ENCODE measurements at places on chromosomes 4 and X.

DNA sequence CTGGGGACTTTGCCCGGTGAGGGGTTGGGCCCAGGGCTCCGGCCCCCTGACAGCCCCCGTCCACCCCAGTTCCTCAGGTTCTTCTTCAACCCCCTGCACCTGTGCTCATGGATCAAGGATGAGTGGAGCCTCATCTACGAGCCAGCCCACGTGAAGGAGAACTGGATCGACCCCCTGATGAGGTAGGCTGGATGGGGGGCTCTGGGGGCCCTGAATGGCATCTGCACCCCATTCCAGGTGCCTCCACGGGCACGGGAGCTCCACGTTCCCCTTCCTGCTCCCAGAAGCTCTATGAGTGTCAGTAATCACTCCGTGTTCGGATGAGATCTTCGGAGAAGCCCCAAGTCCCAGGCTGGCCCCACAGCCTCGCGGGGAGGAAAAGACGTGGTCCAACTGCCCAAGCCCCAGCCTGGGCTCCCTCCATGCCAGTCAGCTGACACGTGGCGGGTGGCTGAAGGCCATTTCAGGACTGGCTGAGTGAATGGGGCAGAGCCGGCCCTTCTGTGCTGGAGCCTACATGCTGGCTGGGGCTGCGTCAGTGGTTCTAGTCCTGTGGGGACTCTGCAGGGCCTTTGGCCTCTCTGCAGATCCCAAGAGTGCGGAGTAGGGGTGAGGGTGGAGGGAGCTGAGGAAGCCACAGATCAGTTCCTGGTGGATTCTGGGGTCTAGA is 24.4 kb downstream of the CFAP99 start:
- DNase-seq, result no peak

DNA sequence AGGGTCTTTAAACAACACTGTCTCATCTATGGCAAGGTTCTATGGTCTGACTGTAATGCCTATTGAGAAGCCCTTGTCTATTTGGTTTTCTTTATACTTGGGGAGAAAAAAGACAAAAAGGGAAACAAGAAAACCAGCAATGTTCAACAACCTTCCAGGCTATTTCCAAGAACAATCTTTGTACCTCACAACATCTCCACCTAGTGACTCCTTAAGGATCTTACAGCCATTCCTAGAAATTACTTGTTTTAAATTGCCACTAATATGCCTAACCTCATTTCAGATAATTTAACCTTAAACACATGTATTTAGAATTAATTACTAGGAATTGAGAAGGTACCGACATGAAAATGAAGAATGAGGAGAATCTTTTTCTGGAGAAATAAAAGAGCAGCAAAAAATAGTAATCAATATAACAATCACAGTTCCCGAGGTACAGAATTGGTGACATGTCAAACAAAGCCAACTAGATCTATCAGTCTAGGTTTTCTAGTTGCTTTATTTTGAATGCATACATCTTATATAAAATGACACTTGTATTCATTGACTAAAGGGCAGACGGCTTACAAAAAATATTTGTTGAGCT is 1.6 kb upstream of the RBM46 start:
- DNase-seq, result no peak

- DNase-seq, result peak; percentile 48
These were observed 106.1 kb downstream of the PBDC1 start for GRCh38 chrX:76279007-76279406.

DNA sequence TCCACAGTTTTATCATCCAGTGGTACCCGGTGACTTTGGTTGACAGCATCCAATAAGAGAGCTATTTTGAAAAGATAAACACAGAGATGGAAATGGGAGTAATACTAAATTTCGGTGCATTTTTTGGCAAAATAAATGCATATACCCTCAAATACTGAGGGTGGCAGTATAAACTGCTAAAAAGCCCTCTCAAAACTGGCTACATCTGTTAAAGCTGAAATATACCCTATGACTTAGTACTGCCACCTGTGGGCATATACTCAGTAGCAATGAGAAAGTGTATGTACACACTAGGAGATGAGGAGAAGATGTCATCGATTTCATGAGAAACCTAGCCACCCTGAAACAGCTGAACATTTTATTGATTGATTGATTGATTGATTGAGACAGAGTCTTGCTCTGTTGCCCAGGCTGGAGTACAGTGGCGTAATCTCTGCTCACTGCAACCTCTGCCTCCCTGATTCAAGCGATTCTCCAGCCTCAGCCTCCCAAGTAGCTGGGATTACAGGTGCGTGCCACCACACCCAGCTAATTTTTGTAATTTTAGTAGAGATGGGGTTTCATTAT is 12.2 kb upstream of the TMEM128 start:
- no peak for DNase-seq
